ENCODE measurements at places on chromosomes 5 and 9.
A peak's percentile ranks its signal among the peaks of the same experiment; 100 is the strongest.

GRCh38 chr9:134212809-134213507, 48.6 kb upstream of the RNU6ATAC start:
- DNase-seq, result no peak

DNA sequence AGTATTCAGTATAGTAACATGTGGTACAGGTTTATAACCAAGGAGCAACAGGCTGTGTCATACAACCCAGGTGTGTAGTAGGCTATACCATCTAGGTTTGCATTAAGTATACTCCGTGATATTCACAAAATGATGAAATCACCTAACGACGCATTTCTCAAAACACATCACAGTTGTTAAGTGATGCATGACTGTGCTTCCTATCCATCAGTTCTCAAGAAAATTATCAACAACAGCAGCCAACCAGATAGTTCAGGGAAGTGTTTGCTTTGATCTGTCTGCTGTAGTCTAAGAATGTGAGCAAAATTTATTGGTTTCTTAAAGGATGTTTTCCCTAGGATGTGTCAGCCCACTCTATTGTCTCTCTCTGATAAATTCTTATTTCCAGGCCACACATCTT, 7.4 kb downstream of the ZBTB26 start:
- no peak for DNase-seq

GRCh38 chr9:128104171-128104618, 23.3 kb downstream of the PTGES2 start:
- DNase-seq, result no peak

DNA sequence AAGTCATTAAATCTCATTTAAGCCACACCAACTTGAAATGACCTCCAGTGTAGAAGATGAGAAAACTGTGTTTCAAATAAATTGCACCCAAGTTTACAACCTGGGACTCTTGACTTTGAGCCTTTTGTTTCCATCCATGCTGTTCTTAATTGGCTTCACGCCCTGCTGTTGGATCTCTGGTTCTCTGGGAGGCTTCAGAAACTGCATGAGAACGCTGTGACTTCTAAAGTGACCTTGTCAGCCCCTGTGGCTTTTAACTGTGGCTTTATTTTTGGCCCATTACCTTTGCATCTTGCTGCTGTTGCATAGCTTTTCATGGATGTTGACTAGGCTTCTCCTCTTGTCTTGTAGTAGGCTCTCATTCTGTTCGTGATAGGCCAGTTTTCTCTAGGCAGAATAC, 29.3 kb downstream of the TNFAIP8 start:
- DNase-seq, result no peak

- no peak for DNase-seq
Measured at GRCh38 chr5:164301136-164301535, 795.7 kb downstream of the MAT2B start.

- DNase-seq, result no peak
Measured at GRCh38 chr5:109225716-109226625, 183.8 kb downstream of the PJA2 start.

DNA sequence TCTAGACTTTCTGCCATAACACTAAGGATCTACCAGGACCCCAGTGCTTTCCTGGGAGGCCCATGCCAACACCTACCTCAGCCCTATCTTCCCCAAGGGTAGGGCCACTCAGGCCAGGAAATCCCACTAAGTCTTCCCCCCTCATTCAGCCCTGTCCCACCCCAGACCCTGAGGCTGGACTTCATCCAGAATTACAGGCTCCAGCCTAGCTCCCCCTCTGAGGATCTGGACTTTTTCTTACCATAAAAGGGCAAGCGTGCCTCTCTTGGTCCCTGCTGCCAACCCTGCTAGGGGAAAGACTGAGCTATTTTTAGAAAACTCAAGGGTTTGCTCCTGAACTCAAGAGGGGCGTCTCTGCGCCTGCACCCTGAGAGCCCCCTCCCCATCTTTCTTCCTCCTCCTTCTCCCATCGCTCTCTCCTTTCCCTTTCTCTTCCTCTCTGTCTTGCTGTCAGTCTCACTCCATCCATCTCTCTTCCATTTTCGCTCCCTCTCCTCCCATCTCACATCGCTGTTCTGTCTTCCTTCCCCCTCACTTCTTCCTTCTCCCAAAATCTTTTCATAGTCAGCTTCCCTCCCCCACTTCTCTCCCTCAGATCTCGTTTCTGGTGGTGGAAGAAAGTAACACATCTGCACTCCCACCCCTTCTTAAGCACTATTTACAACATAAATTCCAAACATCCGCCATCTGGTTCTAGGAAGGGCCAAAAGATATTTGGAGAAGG, 38.1 kb upstream of the IL17B start:
- DNase-seq, result no peak

GRCh38 chr5:142167458-142167857, 58.9 kb downstream of the NDFIP1 start:
- no peak for DNase-seq

DNA sequence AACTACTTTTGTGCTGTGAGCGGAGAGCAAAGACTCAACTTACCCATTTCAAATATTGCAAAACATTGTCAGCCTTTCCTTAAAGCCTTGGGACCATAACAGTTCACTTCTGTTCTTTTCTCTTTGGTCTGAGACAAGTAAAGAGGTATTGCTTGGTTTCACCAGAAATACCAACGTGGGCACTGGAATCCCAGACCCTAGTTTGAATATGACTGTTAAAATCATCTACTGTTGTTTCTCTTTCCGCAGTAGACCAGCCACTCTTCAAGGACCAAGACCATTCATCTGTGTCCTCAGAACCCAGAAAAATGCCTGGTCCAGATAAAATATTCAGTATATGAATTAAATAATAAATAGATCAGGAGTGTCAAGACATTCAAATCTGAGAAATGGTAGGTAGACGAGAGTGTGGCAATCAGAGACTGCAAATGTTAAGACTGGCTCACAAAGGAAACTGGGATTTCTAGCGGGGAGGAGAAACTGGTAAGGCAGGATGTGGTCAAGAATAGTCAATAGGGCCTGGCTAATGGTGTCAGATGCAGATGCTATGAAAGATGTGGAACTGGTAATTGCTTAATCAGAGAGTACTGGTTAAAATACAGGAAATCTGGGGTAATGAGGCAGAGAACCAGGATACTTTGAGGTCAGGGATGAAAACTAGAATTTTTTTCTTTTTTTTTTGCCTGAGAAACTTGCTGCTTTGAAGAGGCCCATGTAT, 82.1 kb upstream of the IL33 start:
- DNase-seq, result no peak

GRCh38 chr9:581673-582497, 259.6 kb upstream of the DMRT1 start:
- no peak for DNase-seq

DNA sequence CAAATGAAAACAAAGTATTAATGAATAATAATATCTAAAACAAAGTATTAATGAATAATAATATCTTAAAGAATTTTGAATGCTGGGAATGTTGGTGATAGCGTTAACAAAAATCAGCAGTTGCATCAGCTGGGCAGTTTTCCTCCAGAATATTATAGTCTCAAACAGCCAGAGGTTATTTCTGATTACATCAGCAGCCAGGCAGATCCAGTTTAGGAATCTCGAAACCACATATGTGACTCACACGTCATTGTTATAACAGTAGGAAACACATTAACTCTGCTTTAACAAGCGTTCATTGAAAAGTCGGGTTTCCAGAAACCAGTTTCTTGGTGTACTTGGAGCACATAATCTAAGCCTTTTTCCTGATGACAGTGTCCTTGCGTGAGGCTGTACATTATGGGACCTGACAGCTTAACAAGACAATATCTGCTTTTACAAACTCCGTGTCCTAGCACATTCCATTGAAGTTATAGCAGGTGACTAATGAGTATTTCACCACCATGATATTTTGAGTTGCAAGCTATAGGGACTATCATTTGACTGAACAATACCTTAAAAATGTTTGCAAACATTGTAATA, 559.5 kb upstream of the KLF4 start:
- peak; percentile 87 for DNase-seq

- DNase-seq, result no peak
Measured at GRCh38 chr5:177105691-177106476, 19.2 kb downstream of the FGFR4 start.

DNA sequence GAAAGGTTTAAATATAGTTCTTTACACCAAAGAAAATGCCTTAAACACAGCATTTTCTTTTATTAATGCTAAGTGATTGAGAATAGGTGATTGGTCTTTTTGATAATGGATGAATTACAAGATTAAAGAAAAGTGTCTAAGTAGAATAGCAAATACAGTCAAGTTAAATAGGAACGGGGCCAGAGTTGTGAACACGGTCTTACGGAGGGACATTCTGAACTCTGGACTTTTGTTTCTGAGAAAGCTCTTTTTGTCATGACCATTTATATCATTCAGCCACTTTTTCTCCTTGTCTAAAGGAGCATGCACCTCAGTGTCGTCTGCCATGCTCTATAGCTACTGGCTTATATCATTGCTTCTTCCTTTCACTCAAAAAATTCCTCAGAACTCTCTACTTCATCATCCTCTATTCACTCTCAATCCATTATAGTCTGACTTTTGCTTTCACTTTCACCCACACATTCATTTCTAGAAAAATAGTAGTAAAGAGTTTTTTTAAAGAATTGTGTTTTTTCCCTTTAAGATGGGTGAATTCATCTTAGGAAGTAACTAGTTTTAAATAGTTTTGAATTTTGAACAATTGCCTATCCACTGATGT, 263.0 kb upstream of the FBXL7 start:
- no peak for DNase-seq

GRCh38 chr5:40678026-40678425, 1.7 kb upstream of the PTGER4 start:
- DNase-seq, result no peak

DNA sequence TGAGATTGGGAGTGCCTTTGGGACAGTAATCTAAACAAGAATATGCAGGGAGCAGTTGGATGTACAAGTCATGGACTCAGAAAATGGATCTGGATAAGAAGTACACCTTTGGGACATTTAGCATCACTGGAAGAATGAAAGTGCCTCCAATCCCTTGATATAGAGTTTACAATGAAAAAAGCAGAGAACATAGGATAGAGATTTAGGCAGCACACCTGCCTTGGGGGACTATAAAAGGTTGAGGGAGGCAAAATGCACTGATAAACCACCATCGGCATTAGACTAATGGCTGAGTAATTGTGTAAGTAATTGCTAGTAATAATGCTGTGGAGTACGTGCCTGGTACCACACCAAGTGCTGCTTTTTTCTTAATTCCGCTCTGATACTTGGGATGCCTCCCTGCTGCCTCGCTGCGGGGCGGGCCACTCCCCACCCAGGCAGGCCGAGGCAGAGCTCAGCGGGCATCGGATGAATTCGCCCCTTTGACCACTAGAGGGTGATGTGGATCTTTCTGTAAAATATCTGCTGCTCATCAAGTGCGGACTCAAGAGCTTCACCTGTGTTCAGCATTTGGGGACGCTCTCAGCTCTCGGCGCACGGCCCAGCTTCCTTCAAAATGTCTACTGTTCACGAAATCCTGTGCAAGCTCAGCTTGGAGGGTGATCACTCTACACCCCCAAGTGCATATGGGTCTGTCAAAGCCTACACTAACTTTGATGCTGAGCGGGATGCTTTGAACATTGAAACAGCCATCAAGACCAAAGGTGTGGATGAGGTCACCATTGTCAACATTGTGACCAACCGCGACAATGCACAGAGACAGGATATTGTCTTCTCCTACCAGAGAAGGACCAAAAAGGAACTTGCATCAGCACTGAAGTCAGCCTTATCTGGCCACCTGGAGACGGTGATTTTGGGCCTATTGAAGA, 99.9 kb downstream of the ANKRD18B start:
- DNase-seq, result peak; percentile 29

DNA sequence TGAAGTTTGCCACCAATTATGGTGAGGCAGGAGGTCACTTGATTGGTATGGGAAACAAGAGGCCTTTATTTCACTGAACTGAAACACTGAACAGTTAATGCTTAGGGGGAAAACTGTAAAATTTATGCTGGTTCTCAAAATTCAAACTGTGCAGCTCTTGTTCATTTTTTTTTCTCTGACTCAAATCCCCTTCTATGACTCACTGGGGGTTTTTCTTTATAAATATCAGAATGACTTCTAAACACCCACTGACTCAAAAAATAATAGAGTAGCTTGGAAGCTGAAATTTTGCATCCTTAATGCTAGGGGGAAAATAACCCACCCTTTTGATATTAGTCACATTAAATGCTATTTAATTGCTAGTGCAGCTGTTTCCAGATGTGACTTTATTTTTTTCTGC, 24.1 kb upstream of the OTP start:
- DNase-seq, result no peak

- no peak for DNase-seq
Measured at GRCh38 chr5:27619982-27620381, 581.6 kb upstream of the CDH9 start.

GRCh38 chr9:78221425-78221824, 14.4 kb upstream of the CEP78 start:
- no peak for DNase-seq

DNA sequence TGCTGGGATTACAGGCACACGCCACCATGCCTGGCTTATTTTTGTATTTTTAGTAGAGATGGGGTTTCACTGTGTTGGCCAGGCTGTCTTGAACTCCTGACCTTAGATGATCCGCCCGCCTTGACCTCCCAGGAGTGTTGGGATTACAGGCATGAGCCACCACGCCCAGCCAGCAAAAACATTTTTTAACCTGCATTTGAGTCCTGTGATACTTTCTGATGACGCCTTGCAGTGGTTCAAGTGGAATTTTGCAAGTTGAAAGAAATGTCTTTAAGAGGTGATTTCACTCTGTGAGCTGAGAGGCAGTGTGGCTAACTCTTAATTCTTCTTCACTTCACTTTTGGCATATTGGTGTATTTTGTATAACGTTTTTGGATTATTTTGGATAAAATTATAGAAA, 9.1 kb downstream of the ANP32B start:
- no peak for DNase-seq

- DNase-seq, result no peak
Measured at GRCh38 chr9:37990404-37991015, 78.5 kb downstream of the SHB start.

GRCh38 chr9:93187047-93187446, 3.1 kb downstream of the WNK2 start:
- no peak for DNase-seq

DNA sequence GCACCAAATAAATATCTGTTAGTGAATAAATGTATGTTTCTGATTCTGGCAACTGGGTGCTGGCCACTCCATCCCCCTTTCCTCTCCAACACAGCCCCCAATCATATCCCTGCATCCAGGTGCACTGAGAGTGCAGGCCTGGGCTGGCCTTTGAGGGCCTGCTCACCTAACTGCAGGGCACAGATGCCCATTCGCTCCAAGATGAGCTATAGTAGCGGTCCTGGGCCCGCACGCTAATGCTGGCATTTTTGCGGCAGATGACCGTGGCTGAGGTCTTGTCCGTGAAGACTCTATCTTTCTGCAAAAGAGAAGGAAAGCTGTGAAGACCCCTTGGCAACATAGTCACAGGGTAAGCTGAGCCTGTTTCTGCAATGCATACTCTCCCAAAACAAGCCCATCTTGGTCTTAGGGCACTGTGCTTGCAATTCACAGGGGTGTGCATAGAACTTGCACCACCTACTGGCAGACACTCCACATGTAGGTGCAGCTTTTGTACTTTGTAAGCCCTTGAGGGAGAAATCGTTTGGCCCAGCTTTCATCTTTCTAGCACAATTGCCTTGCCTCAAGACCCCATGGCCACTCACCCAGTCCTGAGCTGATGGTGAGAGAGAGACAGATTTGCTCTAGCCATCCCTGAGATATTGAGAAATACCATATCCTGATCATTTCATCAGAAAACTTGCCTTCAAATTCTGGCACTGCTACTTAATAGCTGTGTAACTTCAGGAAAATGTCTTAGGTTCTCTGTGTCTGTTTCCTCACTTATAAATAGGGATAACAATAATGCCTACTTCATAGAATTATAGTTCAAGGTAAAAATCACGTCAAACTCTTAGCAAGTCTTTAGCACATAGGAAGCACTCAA, 13.5 kb downstream of the IL12B start:
- DNase-seq, result no peak

- DNase-seq, result no peak
Measured at GRCh38 chr9:108386859-108387384, 468.9 kb downstream of the ACTL7B start.

All from SW 1271 (cell line).